ENCODE measurements at places on chromosomes 11 and 22.

GRCh38 chr11:15153231-15153630 lies 38.5 kb downstream of the INSC start:
- no peak for DNase-seq

- DNase-seq, result no peak
These were observed 42.7 kb downstream of the CDKN1C start for GRCh38 chr11:2842876-2843275.

DNA sequence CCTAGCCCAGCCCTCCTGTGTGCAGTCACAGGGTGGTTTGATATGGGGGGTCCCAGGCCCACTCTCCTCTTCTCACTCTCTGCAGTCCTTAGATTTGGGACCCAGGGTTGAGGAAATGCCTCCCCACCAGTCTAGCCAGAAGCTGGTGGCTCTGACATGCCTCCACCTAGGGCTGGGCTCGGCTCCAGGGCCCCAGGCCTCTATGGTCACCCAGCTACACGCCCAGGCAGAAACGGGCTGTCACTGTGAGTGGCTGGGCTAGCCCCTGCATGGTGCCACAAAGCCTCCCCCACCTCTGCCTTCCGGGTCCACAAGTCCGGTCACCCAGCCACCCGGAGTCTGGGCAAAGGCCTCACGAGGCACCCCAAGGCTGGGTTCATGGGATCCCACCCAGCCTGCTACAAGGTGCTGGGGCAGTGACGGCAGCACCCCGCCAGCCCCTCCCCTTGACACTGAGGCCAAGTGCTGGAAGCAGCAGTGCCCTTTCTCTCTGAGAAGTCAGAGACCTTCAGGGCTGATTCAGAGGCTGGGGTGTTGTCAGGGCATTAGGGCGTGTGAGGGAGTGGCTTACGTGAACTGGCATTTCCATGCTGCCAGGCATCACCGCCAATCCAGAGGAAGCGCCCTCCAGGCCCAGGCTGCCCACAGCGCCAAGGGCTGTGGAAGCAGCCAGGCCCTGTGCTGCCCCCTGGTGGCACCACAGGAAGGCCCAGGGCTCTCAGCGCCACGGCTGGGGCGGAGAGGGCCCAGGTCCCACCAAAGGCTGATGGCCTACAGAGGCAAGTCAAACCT lies 638 bp upstream of the PITPNM1 start:
- peak; percentile 100 for DNase-seq

GRCh38 chr22:22614065-22614464 lies 30.3 kb upstream of the GGTLC2 start:
- DNase-seq, result no peak

- DNase-seq, result no peak
These were observed 93.5 kb upstream of the ANO1 start for GRCh38 chr11:69984457-69985261.

- DNase-seq, result no peak
These were observed 15.8 kb downstream of the C11orf54 start for GRCh38 chr11:93757301-93757700.

GRCh38 chr11:117816151-117816741 lies 8.3 kb downstream of the FXYD2 start:
- no peak for DNase-seq

GRCh38 chr22:23714596-23715578 lies 24.1 kb downstream of the RGL4 start:
- no peak for DNase-seq

- no peak for DNase-seq
These were observed 600.4 kb upstream of the CADM1 start for GRCh38 chr11:116104498-116105174.

DNA sequence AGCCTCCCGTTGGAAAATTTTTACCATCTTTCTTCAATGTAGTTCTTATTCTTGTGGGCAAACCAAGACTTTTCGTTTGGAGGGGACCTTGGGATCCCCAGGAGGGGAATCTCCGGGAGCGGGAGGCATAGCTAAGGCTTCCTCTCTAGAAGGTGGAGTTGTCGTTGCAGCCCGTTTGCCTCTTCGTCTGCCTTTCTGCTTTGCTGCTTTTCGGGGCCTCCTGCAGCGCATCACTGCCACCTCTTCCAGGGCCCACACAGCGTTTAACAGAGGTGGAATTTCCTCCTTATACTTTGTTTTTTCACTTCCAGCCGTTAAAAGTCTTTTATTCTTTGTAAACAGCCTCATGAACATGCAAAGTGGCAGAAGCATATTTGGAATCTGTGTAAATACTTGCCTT lies 3.5 kb upstream of the IFITM3 start:
- DNase-seq, result no peak

DNA sequence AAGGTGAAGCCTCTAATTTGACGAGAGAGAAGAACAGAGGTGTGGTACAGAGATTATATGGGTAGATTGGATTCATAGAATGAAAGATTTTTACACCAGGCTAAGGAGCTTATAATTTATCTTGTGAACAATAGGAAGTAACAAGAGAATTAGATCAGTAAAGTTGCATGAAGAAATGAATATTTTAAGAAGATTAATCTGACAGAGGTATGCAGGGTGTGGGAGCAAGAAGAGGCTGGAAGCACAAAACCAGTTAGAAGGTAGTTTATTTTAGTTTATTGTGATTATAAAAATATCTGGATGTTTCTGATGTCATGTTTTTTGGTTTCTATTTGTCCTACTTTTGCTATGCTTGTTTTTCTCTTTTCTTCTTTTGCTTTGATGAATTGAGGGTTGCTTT lies 15.7 kb downstream of the SLC5A12 start:
- no peak for DNase-seq

DNA sequence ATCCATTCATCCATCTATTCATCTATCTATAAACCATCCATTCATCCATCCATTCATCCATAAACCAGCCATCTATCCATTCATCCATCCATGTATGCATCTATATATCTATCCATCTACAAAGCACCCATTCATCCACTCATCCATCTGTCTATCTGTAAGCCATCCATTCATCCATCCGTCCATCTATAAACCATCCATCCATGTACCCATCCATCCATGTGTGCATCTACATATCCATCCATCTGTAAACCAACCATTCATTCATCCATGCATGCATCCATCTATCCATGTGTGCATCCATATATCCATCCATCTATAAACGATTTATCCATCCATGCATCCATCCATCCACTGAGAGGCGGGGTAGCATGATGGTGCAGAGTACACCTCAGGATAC lies 58.4 kb downstream of the MPPED1 start:
- no peak for DNase-seq

DNA sequence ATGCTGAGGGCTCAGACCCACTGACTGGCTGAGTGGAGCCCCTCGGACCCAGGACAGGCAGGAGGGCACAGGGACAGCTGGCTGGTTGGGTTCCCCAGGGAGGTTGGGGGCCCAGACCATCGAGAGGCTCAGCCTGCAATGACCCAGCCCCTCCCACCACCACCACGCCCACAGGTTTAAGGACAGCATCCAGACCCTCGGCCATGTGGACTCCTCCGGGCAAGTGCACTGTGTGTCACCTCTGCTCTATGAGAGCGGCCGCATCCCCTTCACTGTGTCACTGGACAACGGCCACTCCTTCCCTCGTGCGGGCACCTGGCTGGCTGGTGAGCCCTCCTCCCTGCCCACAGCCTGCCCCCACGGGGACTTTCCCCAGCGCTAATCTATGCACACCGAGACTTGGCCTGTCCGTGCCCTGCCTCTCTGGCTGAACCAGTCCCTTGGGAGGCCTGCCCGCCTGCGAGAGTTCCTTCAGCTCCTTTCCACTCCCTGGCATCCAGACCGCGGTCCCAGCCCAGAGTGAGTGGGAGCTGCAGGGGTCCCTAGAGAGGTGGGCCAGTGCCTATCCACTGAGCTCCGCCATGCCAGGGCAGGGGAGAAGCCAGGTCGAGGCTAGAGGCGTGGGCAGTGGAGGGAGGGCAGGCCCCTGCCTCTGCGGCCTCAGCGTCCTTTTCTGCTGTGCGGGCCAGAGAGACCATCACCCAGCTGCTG lies 2.2 kb downstream of the SUSD2 start:
- no peak for DNase-seq

DNA sequence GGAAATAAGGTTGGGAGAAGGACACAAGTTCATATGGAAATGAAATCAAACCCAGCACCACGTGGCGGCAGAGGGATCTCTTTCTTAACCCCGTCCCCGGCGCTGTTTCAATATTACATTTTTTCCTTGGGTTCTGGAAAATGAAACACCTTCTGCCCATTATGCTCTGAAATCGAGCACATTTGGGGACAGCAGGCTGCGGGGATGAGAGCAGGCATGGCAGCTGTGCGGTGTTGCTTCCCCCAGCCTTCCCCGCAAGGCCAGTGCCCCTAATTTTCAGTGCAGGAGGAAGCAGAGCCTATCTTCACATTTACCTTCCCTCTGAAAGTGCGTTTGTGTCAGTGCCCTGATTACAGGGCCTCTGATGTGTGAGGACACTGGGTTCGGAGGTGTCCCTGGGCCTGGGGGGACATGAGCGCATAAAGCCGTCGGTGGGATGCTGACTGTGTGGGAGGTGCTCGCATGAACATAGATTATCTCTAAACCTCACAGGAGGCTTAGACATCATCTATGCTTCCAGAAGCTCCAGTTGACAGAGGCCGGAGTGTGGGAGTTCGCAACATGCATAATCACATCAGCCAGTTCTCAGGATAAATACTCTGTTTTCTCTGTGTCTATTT lies 921.3 kb downstream of the BRD1 start:
- DNase-seq, result no peak
